ENCODE measurements at places on chromosomes 7 and 10.

DNA sequence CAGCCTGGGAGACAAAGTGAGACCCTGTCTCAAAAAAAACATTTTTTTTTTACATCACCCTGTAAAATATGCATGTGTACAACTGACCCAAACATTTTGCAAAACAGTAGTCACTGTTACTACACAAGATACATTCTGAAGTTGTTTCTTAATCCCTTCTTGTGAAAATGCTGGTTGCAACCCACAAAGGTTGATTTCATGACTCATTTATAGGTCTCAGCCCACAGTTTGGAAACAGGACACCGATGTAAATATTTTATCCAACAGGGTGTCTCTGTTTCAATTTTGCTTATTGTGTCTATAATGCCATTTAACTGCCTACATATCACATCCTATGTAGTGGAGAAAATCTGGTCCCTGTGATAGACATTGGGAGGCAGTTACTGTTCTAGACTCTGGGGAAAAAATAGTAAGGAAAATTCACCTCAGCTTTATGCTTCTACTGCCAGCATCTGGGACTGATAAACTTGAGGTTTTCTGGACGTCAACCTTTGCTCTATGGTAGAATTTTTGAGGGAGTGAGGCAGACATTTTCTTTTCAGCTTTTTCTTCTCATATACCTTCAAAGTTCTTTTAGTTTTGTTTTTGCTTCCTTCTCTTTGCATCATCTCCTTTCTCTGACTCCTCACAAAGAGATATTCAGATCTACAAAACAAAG is 1.6 kb upstream of the RAB19 start:
- DNase-seq = no peak

GRCh38 chr7:265998-266850 is 23.7 kb upstream of the FOXL3 start:
- no peak for DNase-seq

- DNase-seq = no peak
Observed at GRCh38 chr10:102147561-102147960, 4.6 kb upstream of the NOLC1 start.

- peak; percentile 27 for DNase-seq
Observed at GRCh38 chr7:141562543-141562942, 11.3 kb downstream of the AGK start.

- no peak for DNase-seq
Observed at GRCh38 chr7:68276725-68277124, 1280.1 kb downstream of the TYW1 start.

DNA sequence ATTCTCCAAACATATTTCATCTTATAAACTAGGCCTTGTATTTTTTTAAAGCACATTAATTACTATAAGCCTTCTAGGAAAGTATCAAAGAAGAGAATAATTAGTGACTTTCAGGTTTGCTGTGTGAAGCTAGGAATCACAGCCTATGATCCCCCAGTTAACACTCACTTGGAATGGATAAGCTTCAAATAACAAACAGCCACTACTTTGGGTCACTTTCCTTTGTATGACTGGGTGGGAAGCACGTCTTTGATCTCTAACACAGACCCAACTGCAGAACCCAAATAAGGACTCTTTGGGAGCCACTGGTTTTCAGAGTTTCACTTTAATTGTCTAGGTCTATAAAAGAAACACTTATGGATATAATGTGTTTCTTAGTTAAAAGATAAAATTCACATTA is 769.3 kb downstream of the MAGI2 start:
- DNase-seq = no peak

- no peak for DNase-seq
Observed at GRCh38 chr7:142917447-142917846, 16.1 kb downstream of the TRPV5 start.

GRCh38 chr10:61733358-61733940 is 70.7 kb downstream of the CABCOCO1 start:
- DNase-seq = no peak

DNA sequence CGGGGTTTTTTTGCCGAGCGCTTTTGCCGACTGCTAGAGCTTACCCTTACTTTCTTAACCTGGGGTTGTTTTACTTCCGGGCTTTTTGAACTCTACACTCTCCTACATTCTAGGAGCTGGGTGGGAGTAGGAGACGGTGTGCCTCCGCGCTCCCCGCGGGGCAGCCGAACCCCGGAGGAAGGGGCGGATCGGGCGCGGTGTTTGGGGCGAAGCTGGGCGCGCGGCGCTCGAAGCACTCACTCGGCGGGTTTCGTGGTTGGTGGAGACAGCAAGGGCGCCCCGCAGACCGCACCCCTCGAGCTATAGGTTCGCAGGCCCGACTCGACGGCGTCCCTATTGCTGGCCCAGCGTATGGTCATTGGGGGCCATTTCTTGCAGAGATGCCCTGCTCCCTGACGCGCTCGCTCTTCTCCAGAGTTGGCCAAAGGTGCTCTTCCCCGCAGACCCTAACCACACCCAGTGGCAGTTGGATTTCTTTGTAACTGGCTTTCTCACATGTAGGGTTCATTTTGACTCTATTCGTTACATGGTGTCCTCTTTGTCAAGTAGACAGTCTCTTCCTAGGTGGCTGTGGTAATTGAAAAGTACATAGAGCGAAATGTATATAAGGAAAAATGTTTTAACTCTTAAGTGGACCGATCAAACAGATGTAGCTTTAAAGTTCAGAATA is 364 bp downstream of the ZNF518A start:
- peak; percentile 68 for DNase-seq

DNA sequence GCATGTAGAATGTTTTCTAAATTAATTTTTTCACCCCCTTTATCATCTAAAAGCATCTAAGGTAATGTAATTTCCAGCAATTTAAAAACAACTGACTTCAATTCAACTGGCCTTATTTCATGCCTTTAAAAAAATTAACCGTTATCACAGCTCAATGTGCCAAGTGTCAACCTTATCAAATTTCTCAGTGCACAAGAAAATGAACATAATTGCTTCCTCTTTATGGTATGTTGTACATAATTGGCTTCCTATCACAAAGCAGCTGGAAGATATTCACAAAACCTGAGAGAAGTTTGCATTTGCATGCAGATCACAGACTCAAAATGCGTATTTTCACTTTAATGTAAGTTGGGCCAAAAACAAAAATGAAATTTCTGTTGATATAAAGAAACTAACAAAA is 966.4 kb downstream of the GRM8 start:
- no peak for DNase-seq

Measured in left ventricle myocardium inferior (tissue), 1 donor.